ENCODE measurements at places on chromosomes 6 and 20.

- DNase-seq = no peak
Observed at GRCh38 chr6:110556317-110557110, 80.1 kb upstream of the SLC22A16 start.

- DNase-seq = no peak
Observed at GRCh38 chr20:44527716-44528199, 5.9 kb upstream of the SERINC3 start.

DNA sequence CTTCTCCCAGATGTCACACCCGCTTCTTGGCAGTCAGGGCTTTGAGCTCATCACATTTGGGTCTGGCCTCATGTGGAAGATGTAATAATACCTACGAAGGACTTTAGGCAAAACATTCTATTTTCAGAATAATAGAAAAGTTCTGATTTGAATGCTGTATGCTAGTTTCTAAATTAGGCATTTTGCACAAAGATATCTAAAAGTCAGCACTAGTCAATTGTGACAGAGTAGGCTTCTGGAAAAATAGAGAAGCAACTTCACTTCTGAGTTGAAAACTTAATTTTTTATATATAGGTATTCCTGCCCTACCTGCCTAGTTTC, 38.3 kb upstream of the CD2AP start:
- DNase-seq = no peak

GRCh38 chr20:40326784-40327183, 362.3 kb downstream of the MAFB start:
- DNase-seq = no peak

DNA sequence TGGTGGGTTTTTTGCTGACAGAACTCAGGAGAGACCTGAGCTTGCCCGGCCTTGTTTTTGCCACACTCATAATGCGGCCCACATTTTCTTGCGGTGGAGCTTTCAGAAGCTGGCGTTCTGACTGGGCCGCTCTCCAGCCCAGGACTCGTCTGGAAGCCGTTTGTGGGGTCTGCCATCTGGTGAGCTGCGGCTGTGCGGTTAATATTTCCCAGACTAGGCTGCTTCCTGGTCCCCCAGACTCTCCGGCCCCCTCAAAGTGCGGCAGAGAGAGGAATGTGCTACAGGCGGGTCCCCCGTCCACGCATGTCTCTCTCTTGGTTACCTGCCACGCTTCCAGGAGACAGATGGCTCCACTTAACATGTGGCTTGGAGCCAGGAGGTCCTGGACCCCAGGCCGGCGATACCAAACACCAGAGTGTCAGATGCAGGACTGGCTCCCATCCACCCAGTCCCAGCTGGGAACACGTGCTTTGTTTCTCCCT, 128.9 kb upstream of the PMEPA1 start:
- peak; percentile 16 for DNase-seq

DNA sequence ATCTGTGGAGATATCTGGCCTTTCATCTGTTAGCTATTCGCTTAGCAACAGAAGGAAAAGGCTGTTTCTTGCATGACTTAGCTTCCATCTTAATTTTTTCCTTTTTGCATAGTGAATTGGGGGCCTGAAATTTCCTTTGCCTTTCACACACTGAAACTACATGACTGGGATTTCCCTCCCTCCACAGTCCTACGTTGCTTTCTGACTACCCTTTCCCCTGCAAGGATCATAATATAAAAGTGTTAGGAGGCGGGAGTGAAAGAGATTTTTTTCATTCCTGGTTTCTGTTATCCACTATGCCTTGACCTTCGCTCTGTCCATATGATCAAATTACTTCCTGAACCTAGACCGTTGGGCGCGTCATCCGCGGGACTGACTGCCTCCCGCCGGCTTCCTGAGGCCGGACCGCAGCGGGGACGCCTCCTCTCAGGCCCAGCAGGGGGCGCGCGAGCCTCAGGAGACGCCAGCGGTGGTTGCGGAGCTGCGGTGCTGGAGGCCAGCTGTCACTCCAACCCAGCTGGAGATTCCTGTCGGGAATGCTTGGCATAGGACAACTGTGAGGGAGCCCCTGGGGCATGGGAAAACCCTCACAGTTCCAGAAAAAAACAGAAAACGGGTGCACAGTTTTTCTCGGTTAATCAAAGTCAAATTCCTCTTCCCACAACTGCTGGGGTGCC, 55.6 kb downstream of the MEP1A start:
- DNase-seq = peak; percentile 86

DNA sequence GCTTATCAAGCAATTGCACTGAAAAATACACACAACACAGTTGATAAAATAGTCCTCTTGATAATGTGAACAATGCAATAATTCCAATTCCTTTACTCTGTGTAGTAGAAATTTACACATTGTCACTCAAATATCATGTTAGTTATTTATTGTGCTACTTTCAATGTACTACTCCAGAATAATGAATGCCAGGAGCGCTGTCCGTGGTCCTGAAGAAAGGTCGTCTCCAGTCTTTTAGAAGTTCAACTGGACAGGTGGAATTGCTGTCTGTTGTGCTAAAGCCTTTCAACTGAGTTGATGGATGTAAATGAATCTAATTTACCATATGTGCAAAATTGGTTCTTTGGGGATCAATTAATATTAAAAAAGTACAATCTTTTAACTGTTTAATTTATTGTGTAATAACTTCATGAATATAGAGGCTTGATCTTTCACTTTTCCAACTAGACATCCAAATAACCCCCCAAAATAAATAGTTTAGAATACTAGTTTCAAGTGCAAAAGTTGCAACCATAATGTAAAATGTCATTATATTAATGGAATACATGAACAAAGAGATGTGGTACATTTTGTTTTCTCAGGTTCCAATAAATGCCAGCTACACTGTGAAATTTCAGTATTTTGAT, 3.2 kb downstream of the GRIK2 start:
- DNase-seq = peak; percentile 41

- no peak for DNase-seq
Observed at GRCh38 chr6:118469468-118469867, 78.6 kb upstream of the PLN start.

GRCh38 chr20:41469868-41470267, 103.2 kb upstream of the EMILIN3 start:
- no peak for DNase-seq

DNA sequence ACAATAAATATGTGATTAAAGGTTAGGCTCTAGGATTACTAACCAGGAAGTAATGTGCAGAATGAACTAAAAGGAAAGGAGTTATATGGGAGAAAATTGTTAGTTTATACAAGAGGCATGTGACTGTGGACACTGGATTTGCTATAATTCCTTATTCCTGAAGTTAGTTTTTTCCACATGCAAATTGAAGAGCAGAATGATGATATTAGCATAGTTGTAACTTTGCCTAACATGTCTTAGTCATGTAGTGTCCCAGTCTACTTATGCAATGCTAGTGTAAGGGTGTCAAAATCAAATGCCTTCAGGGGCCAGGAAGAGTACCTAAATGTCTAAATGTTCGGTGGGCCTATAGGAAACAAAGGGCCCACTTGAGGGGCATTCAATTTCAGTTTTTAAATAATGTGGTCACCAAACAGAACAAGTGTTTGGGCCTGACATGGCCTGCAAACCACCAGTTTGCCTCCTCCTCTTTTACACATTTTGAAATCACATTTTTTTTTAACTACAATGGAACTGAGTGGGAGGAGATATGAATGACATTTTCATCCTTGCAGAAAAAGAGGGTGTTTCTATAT, 28.0 kb upstream of the CEP85L start:
- no peak for DNase-seq

DNA sequence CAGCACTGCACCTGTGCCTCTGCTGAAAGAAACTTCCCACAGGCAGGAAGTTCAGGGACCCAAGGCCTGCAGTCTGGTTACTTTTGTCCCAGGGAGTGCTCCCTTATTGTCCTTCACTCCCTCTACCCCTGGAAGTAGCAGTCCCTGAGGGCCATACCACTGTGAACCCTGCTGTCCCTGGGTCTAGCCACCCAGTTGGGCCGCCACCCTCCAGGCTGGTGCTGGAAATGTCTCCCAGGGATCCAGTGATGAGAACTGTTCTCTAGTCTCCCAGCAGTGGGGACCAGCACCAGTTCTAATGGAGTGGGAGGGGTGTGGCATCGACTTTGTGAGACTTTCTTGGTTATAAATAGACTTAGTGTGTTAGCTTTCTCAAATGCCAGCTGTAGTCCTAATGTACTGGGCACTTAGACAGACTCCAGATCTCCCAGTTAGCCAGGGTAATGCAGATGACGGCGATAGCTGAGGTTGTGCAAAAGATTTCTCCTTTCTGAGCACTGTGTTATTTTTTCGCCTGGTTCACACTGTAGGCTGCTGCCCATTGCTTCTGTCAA, 462.5 kb downstream of the CDH26 start:
- no peak for DNase-seq

GRCh38 chr6:11035616-11036350, 8.3 kb downstream of the ELOVL2 start:
- no peak for DNase-seq

GRCh38 chr6:13089296-13089994, 238.9 kb downstream of the TBC1D7 start:
- DNase-seq = no peak

DNA sequence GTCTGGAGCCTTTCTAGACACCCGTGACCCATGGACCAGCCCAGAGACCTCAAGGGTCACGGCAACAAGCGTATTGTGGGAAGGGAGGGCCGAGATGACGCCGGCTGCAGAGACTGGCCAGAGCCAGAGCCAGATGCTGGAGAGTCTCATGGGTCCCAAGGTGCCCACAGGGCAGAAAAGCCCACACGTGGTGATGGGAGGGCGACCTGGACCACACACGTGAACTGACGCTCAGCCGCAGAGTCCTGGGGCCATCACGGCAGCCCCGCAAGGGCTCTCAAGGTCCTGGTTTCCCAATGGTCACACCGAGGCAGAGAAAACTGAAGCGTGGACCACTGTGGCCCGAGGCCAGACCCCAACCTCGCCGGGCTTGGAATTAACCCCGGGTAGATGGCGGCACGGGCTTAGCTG, 92.6 kb downstream of the YTHDF1 start:
- no peak for DNase-seq

DNA sequence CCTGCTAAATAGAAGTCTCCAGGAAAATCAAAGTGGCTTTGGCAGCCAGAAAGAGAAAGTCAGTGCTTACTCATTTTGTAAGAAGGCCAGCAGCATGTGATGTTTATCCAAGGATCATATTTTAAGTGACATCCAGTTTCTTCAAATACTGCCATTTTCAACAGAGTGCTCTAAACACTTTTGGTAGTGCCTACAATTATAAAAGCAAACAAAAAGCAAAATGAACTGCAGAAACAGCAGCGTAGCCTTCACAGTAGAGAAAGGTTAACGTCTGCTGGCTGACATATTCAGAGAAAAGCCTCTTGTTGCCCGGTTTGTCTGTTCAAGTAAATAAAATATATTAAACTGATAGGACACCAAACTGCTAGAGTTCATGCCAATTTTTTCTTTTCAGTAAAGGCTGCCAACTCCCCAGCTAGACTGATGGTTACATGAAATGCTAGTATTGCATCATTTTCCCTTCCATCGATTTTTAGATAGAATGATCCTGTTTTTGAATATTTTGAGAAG, 705.7 kb upstream of the SLC35B3 start:
- DNase-seq = no peak

DNA sequence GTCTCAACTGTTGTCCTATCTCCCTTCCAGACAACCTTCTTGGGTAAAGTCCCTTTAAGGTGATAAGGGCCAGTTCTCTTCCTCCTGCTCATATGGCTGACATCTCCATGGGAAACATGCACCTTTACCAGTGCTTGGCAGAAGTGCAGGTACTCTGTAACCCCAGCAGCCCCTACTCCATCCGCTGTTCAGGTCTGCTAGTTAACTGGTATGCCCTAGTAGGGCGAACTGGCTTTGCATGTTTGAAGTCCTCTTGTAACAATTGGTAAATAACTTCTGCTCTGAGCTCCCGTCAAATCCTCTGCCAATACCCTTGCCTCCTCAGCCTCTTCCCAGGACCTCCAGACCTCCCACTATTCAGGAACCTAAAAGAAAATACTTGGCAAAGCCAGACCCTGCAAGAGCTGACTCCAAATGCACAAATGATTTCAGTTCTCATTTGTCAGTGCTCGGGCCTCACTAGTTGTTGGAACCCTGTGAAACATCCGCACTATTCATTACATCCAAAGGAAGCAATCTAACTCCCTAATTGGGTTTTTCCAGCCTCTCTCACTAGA, 703.7 kb downstream of the MAFB start:
- no peak for DNase-seq

DNA sequence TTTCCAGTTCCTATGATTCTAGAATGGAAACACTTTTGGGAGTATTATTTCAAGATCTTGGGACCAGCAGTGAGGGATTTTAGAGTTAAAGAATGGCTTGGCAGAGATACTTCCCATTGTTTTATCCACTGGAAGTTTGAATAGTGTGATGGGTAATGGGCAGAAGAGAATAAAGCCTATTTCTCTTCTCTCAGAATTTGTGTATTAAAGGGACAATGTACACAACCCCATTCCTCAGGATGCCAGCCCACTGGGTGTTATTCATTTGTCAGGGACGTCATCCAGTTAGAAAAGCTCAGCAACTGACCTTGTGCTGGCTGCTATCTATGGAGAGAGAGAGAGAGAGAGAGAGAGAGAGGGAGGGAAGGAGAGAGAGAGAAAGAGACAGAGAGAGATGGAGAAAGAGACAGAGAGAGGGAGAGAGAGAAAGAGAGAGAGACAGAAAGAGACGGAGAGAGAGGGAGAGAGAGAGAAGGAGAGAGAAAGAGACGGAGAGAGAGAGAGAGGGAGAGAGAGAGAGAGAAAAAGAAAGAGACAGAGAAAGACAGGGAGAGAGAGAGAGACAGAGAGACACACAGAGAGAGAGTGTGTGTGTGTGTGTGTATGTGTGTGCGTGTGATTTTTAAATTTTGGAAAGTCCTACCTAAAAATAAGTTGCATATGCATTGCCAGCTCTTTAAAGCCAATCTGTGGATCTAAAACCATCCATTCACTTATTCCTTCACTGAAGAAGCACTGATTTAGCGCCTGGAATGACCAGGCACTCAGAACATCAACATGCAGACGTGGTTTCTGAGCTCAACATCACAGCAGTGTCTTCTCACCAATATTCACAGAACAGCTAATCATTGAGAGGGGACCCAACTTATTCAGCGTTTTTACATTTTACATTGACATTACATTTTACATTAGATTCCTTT, 388.8 kb downstream of the THBS2 start:
- no peak for DNase-seq

DNA sequence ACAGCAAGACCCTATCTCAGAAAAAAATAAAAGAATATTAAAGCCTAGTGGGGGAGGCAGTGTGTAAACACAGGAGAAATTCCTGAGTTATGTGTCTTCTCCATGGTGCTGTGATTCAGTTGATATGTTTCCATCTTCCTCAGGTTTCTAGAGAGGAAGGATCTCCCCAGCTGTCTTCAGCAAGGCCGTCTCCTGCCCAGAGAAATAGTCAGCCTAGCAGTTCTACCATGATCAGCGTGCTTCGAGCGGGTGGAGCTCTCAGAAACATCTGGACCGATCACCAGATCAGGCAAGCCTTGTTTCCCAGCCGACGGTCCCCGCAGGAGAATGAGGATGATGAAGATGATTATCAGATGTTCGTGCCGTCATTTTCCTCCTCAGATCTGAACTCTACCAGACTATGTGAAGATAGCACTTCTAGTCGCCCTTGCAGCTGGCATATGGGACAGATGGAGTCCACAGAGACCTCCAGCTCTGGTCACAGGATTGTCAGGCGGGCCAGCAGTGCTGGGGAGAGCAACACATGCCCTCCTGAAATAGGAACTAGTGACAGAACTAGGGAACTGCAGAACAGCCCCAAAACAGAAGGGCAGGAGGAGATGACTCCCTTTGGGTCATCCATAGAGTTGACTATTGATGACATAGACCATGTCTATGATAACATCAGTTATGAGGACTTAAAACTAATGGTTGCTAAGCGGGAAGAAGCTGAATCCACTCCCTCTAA, 34.9 kb upstream of the MTHFD1L start:
- DNase-seq = no peak

GRCh38 chr6:83180426-83180950, 12.6 kb downstream of the PGM3 start:
- DNase-seq = no peak
